ENCODE measurements at places on chromosomes 4 and X. TPM values are rescaled to one million over a fixed set of nuclear protein-coding genes. Genes with fewer than 3 reads are reported as not detected.
A peak's percentile ranks its signal among the peaks of the same experiment; 100 is the strongest.

Gene SOX3
- not detected for total RNA-seq

Gene ETDA
- not detected for total RNA-seq

Gene GSX2
- not detected for total RNA-seq

DNA sequence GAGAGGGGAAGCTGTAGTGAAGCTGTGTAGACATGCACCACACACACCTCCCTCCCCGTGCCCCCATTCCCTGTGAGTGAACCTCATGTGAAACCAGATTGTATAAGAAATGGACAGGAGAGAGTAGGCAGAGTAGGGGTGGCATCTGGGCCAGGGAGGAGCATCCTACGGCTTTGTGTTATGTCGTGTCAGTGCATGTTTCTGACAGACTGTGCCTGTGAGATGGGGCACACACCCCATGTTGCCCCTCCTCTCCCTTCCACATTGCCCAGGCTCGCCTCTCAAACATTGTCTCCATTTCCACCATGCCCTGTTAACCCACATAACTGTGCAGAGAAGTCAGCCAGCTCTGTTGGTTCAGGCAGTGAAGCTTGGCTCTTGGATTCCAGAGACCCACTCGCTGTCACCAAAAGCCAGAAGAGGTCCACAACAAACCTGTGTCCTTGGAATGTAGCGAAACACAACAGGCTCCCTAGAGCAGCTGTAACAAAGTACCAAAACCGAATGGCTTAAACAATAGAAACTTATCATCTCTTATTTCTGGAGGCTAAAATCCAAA is 56.1 kb downstream of the SLC9A6 start:
- no peak for DNase-seq
- H3K27me3 ChIP-seq: no peaks in the 10 kb centered on the region
- H3K36me3 ChIP-seq: no peaks in the 10 kb centered on the region
- no peak overlapping the region for H3K27ac ChIP-seq
- no peak overlapping the region for H3K4me3 ChIP-seq
- peaks cover 14% of the 10 kb centered on the region for H3K4me1 ChIP-seq

- H3K4me1 ChIP-seq: peaks cover 19% of the 10 kb centered on the region
- peak overlapping the region; percentile 41 for H3K27ac ChIP-seq
Measured at GRCh38 chr4:75715105-75715799, 9.1 kb upstream of the USO1 start.

Measured in esophagus muscularis mucosa (tissue), 4 donors.